AG10803 (cell line): ENCODE measurements at places on chromosomes 4 and X.

DNA sequence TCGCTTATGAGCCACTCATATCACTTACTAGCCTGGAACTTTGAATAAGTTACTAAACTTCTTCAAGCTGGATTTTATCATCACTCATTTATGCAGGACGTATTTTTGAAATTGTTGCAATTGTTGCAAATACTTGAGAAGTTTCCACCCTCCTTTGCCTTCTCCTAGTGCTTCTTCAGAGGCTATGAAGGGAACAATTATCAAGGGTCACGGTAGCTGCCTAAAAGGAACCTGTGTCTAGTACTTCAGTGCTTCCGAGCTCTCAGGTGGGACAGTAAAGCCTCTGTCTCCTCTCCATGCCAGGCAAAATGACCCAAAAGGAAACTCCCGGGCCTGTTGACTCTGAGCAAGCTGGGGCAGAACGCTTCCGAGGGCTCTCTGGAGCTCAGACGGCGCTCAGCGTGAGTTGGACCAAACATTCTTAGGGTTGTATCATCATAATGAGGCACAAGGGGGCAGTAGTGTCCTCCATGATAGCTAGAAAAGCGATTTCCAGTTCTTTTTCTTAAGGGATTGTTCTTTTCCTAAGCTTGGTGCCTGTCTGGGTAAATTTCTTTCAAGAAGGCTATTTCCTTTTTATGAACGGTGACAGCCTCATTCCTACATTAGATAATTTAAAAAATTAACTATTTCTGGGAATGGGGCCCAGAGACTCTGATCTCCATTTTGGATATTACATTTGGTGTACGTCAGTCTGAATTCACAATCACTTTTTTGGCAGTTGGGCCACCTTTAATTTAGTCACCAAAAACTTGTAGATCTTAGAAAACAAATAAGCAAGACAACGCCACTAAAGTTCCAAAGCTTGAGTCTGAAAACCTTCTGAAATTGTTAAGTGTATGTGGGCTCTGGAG, 73.1 kb downstream of the PACRGL start:
- DNase-seq, result peak; percentile 57

DNA sequence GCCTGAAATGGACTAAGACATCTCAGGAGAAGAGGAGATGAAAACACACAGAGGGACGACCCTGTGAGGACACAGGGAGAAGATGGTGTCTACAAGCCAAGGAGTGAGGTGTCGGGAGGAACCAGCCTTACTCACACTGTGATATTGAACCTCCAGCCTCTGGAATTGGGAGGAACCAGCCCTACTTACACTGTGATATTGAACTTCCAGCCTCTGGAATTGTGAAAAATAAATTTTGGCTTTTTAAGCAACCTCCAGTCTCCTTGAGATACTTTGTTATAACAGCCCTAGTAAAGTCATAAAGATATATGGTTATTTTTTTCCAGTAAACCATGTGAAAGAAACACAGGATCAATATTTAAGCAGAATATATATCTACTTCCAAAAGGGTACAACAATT, 76.5 kb downstream of the DHRSX start:
- DNase-seq, result no peak

DNA sequence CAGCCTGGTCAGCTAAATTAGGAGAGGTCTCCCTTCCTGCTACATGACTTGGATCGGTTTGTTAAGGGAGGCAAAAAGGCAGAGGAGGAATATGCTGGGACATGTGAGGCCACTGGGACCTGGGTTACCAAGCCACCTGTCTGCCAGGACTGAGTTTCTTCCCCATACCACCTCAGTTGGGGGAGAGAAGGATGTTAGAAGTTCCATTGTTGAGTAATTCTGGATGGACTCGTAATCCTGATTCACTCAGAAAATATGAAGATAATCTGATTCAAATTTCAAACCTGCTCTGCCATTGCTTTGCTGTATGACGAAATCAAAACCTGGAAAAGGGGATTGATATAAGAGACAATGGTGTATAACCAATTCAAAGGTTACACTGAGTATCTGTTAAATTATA, 97.4 kb upstream of the S100G start:
- DNase-seq, result peak; percentile 49

GRCh38 chr4:163108614-163109013, 58.1 kb downstream of the NAF1 start:
- DNase-seq, result no peak

DNA sequence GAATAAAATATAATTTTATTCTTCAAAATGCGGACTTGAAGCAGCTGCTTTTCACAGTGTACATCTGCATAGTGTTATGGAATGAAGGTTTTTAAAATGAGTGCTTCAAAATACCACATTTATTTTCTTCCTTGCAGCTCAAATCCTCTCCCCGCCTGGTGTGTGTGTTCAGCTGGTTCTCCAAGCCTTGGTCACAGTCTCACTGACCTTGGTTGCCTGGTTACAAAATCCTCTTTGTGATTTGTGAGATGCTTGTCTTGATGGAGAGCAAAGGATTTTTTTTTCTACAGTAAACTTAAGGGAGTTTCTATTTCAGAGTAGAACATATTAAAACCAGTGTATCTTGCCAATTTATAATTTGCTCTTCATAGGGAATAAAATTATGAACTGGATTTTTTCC, 139.2 kb downstream of the PCDH18 start:
- peak; percentile 50 for DNase-seq

DNA sequence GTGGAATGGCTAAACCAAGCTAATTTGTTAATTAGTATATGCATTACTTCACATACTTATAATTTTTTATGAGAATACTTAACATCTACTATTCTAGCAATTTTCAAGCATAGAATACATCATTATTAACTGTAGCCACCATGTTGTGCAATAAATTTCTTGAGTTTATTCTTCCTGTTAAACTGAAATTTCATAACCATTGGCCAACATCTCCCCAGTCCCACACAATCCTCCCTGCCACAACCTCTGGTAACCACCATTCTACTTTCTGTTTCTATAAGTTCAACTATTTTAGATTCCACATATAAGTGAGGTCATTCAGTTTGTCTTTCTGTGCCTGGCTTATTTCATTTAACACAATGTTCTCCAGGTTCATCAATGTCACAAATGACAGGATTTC, 208.5 kb downstream of the PPP4R3C start:
- DNase-seq, result no peak

DNA sequence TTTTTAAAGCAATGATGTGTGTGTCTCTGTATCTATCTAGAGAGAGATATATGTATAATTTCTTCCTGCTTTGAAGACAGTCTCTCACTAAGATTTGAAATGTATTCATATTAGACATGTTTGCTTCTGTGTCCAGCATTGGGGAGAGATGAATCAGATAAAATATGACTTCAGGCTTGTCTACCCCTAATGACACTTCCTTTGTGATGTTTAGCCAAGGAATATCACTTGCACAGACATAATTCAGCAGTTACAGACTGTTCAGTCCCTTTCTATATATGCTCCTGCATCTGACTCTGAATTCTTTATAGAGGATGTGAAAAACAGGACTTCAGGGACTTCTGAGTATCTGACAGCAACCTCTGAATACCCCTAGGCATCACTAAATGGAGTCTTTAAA, 158.4 kb downstream of the DCLK2 start:
- DNase-seq, result peak; percentile 57

DNA sequence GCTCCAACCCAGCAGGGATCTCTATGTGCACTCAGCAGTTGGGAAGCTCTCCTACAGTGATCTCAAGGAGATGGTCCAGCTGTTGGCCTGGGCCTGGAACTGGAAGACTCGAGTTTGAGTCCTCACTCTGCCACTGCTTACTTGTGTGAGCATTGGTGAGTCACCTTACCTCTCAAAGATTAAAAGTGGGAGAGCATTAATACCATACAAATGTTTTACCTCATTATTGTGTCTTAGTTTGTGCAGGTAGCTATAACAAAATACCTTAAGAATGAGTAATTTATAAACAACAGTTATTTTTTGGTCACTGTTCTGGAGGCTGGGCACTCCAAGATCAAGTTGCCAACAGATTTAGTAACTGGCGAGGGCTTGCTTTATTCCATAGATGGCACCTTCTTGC, 21.4 kb upstream of the ZNF827 start:
- no peak for DNase-seq

DNA sequence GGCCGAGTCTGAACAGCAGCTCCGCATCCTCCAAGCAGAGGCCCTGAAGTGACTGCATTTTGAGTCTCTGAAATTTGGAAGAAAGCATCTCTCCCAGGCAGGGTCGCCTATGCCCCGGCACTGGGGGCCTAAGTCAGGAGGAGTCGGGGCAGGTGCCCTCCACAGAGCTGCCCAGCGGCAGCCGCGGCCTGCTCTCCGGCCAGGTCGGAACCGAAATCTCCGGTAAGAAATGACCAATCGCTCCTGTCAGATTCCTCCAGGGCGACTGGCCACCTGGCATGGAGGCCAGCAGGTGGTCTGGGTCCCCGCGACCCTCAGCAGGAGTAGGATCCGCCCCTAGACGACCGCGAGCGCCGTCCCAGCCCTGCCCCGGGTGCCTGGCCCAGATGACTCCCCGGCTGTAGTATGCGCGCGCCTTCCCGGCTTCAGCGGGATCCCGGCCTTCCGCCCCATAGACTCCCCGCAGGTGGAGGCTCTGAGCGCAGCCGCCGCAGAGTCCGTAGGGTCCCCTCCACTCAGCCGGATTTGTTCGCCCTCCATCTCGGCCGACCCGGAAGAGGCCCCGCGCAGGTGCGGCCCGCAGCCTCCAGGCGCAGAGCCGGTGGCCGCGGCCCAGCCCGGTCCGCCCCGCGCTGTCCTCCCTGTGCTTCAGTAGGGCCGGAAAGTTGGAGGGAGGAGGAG, 1.5 kb downstream of the NKX1-1 start:
- no peak for DNase-seq

GRCh38 chrX:14355556-14355955, 173.8 kb upstream of the GLRA2 start:
- DNase-seq, result peak; percentile 37

DNA sequence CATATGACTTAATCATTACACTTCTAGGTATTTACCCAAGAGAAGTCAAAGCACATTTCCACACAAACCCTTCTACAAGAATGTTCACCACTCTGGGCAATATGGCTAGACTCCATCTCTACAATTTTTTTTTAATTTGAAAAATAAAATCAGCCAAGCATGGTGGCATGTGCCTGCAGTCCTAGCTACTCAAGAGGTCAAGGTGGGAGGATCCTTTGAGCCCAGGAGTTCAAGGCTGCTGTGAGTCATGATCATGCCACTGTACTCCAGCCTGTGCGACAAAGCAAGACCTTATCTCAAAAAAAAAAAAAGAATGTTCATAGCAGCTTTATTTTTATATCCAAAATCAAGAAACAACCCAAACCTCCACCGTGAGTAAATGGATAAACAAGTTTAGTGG, 70.3 kb upstream of the MBNL3 start:
- no peak for DNase-seq

DNA sequence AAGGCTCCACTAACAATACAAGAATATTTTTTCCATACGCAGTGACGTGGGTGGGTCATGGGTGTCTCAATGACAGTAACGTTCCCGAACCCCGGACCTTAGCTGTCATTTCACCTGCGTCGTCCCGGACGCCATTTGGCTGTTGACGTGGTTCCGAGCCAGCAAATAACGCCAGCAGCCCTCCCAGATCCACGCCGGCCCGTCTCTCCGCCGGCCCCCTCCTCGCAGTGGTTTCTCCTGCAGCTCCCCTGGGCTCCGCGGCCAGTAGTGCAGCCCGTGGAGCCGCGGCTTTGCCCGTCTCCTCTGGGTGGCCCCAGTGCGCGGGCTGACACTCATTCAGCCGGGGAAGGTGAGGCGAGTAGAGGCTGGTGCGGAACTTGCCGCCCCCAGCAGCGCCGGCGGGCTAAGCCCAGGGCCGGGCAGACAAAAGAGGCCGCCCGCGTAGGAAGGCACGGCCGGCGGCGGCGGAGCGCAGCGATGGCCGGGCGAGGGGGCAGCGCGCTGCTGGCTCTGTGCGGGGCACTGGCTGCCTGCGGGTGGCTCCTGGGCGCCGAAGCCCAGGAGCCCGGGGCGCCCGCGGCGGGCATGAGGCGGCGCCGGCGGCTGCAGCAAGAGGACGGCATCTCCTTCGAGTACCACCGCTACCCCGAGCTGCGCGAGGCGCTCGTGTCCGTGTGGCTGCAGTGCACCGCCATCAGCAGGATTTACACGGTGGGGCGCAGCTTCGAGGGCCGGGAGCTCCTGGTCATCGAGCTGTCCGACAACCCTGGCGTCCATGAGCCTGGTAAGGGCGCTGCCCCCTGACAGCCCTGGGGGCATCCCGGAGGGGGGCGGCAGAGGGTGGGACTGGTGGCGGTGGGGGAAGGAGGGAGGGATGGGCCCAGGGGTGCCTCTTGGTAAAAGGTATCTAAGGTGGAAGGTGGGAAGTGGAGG, at the start of gene CPE:
TSS of gene CPE (plus strand) at position 264 of the 933 bp plus-strand sequence. CDS start at position 478, 214 bp downstream.
- DNase-seq, result peak; percentile 49

- no peak for DNase-seq
Observed at GRCh38 chrX:6448003-6448402, 86.9 kb downstream of the VCX3A start.
